Myocyte (in vitro differentiated cells): ENCODE measurements at places on chromosomes 12 and 14.

- no peak for DNase-seq
Observed at GRCh38 chr12:18415227-18415626, 153.9 kb downstream of the PIK3C2G start.

GRCh38 chr12:104687823-104688573 is 231.2 kb downstream of the CHST11 start:
- no peak for DNase-seq

DNA sequence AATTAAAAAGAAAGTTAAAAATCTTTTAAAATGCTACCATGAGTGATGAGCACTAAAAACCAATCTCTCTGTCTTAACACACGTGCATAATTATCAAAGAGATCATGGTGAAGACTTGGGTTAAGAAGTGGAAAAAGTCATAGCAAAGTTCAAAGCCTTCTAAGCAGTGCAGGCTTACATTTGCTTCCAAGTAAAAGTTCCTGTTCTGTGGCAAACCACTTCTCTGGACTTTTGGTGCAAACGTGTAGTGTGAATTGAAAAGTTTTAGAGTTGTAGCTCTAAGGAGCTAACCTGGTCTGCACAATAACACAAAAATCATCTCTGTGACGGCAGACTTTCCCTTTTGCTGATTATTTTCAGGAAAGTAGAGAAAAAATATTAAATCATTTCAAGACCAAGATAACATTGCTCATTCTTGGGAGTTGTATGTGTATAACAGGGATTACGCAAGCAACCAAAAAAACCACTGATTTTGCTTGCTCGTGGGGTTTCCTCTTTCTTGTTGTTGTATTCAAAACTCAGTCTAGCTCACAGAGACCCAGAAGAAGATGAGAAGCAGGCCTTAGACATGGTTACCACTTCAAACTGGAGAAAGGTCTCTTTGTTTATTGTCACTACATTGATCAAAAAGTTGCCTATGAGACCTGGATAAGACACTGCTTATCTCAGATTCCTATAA is 2.3 kb upstream of the GLIPR1 start:
- DNase-seq: peak; percentile 24

GRCh38 chr12:108995370-108995992 is 25.4 kb downstream of the SVOP start:
- DNase-seq: no peak

GRCh38 chr12:56338308-56339157 is at the start of gene IL23A:
Gene IL23A, plus strand, starts transcription at chr12:56338884. Its CDS starts 161 bp downstream, at chr12:56339045.
- DNase-seq: peak; percentile 32

GRCh38 chr14:92472860-92473259 is 40.7 kb upstream of the RIN3 start:
- no peak for DNase-seq

- DNase-seq: peak; percentile 1
Observed at GRCh38 chr12:84561351-84561750, 351.2 kb downstream of the SLC6A15 start.

- DNase-seq: no peak
Observed at GRCh38 chr12:105847068-105847467, 291.7 kb downstream of the NUAK1 start.

DNA sequence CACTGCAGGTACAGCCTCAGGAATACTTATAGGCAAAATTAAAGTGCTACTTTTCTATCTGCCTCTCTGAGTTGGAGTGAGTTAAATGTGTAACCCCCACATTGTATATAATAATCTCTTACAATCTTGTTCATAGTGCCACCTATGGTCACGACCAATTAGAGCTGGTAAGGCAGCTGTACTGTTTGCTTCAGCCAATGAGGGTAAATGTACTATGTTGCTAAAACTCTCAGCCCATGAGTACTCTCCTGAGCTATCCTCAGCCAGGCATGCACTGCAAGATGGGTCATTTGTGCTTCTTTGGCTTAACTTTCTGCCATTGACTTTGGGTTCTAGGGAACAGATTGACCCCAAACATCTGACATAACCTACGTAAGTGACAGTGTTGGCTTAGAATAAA is 15.0 kb upstream of the MDM2 start:
- DNase-seq: peak; percentile 44

DNA sequence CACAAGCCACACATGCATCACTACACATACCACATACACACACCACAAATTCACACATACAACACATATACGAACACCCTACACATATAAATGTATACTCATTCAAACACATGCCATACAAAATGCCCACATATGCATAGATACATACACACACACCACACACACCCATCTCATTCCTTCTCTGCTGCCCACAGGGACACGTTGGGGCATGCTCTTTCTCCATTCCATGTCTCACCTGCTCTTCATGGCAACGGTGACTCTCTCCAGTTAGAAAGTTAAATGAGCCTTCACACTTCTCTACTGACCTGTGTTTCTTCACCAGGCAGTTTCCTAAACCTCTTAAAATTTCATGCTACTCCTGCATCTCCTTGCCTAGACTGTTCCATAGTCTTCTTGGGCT is 1194.8 kb downstream of the BCL11B start:
- DNase-seq: no peak

DNA sequence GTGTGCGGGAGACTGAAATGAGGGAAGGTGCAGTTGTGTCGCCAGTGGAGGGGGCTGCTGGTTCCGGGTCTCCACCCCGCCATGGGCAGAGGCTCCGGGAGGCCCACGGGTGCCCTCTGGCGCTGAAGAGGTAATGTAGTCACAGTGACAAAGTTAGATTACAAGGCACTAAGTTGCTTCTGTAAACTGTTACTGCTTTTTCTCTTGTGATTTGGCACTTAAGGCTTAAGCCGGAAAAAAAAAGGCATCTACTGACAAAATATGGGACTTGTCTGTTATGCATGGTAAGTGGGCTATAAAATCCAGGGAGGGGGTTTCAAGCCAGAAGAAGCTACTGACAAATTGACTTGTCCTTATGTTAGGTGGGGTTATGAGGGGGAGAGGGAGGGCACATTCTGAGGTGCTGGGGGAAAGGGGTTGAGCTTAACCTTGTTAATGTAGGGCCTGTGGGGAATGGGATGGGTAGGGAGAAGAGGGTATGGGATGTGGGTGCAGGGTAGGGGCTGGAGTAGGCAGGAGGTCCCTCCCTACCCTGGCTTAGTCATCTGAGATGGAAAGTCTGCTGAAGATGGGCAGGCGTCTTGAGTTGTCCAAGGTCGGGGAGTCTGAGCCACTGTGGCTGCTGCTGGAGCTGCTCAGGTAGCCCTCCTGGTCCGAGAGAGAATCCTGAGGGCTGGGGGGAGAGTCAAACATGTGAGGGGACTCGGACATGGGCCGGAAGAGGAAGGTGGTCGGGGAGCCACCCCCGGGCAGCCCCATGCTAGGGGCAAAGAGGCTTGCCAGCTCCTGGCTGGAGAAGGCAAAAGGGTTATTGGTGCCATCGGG is 3.7 kb downstream of the ZFP36L1 start:
- peak; percentile 79 for DNase-seq

DNA sequence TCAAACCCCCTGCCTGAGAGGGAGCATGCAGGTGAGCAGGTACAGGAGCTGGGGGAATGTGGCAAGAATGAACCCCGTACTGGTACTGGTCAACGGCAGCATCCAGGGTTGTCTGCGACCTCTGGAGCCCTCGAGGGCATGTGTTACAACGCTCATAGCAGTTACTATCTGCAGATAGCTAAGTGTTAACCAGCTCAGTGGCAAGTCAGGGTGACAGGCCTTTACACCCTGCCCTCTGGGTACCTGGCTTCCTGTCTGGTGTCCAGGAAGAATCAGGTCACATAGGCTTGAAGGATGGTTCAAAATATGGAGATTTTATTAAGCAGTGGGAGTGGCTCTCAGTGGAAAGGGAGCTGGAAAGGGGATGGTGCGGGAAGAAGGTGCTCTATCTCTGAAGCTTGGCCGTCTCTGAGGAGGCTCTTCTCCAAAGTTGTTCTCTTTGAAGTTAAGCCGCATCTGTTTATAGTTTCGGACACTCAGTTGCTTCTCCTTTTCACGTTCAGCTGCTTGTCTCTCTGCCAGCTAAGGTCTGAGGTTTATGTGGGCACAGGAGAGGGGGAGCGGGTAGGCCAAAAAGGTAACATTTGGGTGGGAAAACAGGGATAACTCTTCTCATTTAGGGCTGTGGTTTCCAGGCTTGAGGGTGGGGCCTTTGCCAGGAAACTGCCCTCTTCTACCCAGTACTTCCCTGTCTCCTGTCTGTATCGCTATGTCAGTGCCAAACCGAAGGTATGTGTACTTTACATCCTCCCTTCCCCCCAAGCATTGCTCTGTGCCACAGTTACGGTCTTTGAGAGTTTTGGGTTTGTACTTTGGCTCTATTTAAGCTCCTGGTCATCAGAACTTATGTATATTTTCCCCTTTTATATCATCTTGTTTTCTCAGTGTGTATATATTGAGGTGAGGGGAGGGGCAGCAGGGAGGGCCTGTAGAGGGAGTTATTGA is 305.8 kb downstream of the RGS6 start:
- no peak for DNase-seq

DNA sequence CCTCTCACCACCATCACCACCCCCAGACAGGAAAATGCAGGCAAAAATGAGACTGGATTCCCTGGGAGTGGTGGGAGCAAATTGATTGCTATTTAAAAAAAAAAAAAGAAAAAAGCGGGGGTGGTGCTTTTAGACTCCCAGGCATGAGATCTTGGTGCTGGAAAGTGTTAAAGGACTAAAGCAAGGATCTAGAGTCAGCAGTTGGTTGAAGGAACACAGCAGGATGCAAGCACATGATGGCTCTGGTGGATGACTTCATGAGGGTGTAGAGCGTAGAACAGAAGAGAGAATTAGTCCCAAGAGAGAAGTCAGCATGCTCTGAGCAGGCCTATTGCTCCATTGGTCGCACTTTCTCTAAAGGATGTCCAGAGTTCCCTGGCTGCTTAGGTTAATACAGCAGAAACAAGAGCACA is 183.8 kb upstream of the HMGA2 start:
- DNase-seq: peak; percentile 41

GRCh38 chr12:24903329-24904088 is 45.4 kb downstream of the BCAT1 start:
- no peak for DNase-seq

DNA sequence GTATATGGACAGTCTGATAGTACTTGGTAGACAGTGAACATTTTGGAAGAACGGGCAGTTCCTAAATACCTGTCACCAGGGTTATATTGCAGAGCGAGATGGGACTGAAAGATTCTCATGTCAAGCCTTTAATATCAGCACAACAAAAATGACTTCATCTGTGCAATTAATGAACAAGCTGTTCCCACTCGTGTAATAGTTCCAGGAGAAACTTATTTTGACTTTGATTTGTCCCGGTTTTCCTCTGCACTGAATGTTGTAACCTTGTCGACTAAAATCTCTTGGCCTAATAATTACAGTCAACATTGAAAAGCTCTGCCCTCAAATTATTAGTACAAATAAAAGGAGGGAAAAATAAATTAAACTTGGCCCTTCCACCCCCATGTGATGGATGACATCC is 79.5 kb downstream of the WASHC3 start:
- no peak for DNase-seq

- DNase-seq: no peak
Observed at GRCh38 chr12:130651188-130651959, 64.7 kb downstream of the RIMBP2 start.

- no peak for DNase-seq
Observed at GRCh38 chr12:10113920-10114319, 15.1 kb upstream of the CLEC1A start.

DNA sequence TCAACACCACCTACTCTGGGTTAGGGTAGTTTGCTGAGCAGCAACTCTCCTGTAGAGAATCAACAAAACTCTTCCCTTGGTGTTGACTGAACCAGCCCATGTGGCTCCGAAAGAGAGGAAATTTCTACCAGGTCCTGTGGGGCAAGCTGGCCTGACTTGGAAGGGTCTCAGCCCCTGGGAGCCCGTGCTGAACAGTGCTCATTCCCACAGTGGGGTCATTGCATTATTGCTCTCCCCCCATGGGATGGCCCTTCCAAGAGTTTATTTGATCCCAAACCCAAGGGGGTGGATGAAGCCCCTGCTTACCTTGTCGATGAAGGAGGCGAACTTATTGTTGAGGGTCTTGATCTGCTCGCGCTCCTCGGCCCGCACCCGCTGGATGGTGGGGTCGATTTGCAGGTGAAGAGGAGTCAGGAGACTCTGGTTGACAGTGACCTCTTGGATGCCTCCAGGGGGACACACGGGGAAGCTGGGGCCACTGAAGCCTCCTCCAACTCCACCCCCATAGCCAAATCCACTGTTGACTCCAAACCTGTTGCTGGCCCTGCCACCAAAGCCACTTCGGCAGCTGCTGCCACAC is 580 bp downstream of the KRT75 start:
- DNase-seq: no peak

- no peak for DNase-seq
Observed at GRCh38 chr14:92651758-92652406, 96.5 kb downstream of the LGMN start.

- DNase-seq: peak; percentile 91
Observed at GRCh38 chr12:75699728-75700496, 188.5 kb upstream of the KRR1 start.

DNA sequence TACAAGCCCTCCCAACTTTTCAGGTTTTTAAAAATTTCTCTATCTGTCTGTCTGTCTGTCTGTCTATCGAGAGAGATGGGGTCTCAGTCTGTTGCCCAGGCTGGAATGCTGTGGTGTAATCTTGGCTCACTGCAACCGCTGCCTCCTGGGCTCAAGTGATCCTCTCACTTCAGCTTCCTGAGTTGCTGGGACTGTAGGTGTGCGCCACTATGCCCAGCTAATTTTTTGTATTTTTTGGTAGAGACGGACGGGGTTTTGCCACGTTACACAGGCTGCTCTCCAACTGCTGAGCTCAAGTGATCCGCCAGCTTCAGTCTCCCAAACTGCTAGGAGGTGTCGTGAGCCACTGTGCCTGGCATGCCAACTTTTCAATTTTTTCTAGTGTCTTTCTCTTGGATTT is 437.2 kb downstream of the PCNX1 start:
- DNase-seq: no peak

GRCh38 chr12:94053676-94054075 is 94.7 kb upstream of the PLXNC1 start:
- no peak for DNase-seq

GRCh38 chr14:29919845-29920244 is 7.8 kb downstream of the PRKD1 start:
- DNase-seq: no peak

GRCh38 chr12:27340971-27341370 is 8.3 kb downstream of the BMAL2 start:
- no peak for DNase-seq

GRCh38 chr12:124548854-124549378 is 18.5 kb downstream of the NCOR2 start:
- peak; percentile 81 for DNase-seq

GRCh38 chr12:56995930-56996496 is 10.3 kb downstream of the ZBTB39 start:
- no peak for DNase-seq
